Stimulated activated CD4-positive, alpha-beta T cell treated with anti-CD3 and anti-CD28 coated beads, Interleukin-1b, Interleukin-23, amount 100 ng/mL, for 4 hours (primary cell): ENCODE measurements at places on chromosomes 1 and 21.

DNA sequence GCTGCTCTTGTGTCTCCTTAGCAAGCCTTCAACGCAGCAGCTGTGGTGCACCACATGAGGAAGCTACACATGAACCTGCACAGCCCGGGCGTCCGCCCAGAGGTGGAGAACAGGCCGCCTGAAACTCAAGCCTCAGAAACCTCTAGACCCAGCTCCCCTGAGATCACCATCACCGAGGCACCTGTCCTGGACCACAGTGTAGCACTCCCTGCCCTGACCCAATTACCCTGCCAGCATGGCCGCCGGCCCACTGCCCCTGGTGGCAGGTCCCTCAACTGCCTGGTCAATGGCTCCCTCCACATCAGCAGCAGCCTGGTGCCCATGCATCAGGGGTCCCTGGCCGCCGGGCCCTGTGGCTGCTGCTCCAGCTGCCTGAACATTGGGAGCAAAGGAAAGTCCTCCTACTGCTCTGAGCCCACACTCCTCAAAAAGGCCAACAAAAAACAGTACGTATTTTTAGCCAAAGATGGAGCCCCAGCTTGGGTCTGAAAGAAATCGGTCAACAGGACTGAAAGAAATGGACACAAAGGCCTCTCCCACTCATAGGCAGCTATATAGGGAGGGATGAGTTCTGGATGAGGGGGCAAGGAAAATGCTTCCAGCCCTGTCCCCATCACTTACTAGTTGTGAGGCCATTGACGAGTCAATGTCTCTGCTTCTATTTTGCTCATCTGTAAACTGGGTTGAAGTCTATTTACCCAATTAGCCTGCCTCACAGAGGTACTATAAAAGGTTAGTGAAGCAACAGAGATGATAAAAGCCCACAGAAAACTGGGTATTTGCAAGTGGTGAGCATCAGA lies 28.5 kb downstream of the CAMK1G start:
- no peak for DNase-seq

DNA sequence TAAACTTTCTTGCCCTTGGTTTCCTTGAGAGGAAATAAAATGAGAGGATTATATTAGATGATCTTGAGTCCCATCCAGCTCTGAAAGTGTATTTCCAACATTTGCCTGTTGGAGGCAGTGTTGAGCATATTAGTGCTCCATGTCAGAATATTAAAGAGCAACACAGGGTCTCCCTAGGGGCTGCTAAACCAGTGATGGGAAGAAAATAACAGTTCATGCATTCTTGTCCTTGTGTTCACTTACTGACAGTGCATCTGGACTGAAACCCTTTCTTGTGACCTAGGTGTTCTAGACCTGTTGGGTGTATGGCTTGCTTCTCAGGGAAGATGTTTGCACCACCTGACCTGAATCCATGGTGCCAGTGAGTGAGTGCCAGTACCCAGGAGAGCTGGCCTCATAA lies 124.7 kb upstream of the KIAA0040 start:
- no peak for DNase-seq

- no peak for DNase-seq
Measured at GRCh38 chr1:17594690-17595601, 55.4 kb downstream of the ARHGEF10L start.

GRCh38 chr1:63617450-63617849 lies 24.2 kb downstream of the PGM1 start:
- no peak for DNase-seq

DNA sequence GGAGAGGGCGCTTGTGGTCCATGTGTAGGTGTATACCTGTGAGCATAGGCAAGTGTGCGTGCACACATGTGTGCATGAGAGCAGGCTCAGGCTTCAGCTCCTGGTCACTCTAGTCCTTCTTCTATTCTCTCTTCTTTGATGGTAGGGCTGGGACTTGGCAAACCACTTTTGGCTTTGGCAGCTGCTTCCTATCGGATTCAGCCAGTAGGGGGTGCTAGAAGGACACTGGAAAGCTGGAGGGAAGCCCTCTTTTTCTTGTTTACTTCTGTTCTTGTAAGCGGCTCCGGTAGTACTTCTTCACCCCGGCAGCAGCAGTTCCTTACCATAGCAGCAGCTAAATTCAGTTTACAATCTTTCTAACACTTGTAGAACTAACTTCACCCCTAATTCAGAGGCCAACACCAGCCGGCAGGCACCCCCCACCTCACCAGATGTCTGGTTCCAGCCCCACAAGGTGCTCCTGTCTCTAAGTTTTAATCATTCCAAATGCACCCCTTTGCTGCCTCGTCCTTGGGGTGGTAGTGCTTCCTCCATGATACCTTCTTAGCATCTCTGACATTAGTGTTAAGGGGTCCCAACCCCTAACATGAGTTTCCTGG lies 25.1 kb downstream of the NENF start:
- DNase-seq, result peak; percentile 48

DNA sequence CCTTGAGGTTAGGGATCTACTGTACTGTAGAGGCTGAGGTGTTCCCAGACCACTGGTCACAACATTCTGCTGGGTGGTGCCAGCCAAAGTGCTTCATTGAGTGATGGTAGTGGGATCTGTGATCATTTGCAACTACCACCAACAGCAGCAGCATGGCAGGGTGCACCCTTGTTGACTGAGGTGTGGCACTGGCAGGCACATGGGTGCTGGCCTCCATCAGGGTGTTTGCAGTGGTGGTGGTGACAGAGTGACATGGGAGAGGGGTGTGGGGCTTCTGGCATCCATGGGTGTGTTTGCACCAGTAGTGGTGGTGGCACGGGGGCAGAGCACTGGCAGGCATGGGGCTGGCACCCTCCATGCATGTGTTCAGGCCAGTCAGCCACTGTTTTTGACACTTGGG lies 183.7 kb upstream of the LYPLAL1 start:
- no peak for DNase-seq

DNA sequence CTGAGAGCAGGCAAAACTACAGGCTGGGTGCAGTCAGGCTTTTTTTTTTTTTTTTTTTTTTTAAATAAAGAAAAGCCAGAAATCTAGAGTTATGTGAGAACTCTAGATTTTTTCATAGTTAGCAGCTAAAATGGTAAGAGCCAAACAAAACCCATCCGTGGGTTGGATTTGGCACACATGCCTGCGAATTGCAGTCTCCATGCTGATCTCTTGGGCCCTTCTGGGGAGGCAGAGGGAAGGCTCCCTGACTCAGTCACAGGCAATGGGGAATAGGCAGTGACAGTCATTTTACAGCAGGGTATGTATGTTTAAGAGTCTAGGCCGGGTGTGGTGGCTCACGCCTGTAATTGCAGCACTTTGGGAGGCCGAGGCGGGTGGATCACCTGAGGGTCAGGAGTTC lies 2.6 kb downstream of the TXLNA start:
- DNase-seq, result no peak

DNA sequence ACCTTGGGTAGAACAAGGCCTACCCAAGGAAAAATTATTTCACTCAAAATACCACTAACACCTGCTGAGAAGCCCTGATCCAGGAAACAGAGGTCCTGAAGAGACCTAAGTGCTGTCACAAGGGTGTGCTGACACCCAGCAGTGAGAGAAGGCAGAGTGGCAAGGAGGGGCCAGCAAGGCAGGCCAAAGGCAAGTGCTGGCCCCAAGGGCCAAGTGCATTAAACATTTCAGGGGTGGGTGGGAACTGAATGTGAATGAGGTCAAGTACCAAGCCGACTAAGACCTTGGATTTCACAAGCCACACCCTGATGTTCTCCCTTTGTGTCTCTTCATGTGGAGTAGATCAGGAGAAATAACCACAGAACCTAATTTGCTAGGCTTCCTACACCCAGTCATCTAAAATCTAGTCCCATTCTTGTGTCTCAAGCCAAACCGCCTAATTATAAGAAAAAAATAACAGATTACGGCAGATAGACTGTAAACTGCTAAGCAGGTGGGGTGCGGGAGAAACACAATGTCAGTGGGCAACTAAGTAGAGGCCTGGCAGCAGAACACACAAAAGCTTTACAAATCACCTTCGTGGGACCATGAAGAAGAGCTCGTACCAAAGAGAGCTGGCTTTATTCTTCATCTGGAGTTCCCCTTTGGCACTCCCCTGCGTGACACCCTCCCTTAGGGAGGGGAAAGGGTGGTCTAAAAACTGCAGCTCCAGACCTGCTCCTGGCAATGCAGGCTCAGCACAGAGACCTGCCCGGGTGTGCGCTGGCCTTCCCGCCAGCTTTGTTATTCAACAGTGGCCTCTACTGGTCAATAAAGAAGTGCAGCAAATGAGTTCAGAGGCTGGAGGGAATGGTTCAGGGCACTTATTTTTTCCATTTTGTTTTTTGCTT lies 8.7 kb downstream of the UBE2G2 start:
- peak; percentile 25 for DNase-seq

DNA sequence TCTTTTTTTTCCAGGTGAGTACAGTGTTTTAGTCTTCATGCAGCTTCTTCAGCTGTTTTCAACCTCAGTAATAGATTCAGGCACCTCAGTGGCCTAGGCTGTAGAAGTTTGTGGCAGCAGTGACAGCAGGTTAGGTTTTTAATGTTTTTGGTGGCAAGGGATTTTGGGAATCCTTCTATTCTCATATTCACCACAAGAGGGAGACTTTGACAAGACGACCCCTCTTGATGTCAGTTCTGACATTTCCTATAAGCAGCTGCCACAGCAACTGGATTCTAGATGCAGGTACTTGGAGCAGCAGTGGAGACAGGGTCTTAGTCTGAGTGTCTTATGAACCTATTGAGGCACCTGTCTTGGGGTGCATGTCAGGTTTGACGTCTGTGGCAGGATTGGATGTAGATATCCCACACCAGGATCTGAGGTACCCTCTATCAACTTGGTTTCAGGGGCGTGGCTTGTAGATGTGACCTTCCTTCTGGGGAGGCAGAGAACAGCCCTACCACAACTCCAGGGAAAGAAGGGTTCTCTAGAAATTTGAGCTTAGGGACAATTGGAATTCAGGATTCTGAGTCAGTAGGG lies 1104.2 kb upstream of the TMPRSS15 start:
- no peak for DNase-seq

DNA sequence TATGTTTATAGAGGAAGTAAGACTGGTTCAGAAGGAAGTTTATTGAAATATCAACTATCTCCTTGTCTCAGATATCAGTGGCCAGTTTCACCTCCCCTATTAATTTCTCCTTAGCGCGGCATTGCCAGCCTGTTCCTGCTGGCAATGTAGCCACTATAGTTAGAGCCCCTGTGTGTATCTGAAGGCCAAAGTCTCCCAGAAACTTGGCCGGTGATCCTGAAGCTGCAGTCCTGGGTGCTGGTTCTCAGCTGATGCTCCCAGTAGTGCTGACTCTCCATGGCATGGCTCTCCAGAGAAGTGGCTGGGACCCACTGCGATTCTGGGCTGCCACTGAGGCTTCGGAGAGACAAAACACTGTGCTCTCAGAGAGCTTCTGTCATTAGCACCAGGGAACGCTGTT lies 59.9 kb downstream of the TNN start:
- DNase-seq, result no peak

DNA sequence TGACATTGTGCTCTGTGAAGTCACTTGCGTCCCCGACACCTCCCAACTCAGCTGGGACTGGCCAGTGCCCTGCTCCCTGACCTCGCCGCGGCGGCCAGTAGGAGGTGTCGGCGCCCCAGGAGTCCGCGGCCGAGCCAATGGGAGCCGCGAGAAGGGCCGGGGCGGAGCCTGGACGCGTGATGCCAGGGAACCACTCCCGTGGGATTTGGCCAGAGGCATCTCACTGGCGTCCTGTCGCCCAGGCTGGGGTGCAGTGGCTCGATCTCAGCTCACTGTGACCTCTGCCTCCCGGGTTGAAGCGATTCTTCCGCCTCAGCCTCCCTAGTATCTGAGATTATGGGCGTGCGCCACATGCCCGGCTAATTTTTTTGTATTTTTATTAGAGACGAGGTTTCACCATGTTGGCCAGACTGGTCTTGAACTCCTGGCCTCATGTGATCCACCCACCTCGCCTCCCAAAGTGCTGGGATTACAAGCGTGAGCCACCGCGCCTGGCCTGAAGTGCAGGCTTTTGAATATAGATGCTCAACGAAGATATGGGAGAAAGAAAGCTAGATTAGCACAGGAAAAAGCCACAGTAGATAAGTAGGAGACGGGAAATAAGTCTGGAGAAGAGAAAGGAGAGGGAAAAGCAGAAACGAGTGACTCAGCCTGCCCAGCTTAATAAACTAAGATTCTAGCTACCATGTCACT lies 38.0 kb downstream of the ZBTB8OS start:
- DNase-seq, result no peak

- DNase-seq, result no peak
Measured at GRCh38 chr1:237717106-237717505, 173.6 kb downstream of the ZP4 start.

GRCh38 chr1:111924786-111925185 lies 64.7 kb downstream of the KCND3 start:
- no peak for DNase-seq
